Left renal cortex interstitium (tissue), 4 donors: ENCODE measurements at places on chromosomes 2 and 18.

DNA sequence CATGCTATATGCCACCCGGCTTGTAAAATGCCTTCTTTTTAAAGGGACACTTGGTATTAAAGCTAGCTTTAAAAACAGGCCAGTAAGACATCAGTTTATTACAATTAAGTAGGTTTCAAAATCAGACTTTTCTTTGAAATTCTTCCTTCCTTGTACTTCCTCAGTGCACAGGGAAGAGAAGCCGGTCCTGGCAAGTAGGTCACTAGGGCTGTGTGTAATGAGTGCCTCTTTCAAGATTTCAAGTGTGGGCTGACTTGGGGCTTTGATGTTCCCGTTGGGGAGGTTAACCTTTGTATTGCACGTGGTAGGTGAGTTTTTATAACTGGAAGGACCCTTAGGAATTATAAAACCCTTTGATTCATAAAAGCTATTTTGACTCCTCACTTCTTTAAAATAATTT, 566.4 kb upstream of the ID2 start:
- DNase-seq = no peak

DNA sequence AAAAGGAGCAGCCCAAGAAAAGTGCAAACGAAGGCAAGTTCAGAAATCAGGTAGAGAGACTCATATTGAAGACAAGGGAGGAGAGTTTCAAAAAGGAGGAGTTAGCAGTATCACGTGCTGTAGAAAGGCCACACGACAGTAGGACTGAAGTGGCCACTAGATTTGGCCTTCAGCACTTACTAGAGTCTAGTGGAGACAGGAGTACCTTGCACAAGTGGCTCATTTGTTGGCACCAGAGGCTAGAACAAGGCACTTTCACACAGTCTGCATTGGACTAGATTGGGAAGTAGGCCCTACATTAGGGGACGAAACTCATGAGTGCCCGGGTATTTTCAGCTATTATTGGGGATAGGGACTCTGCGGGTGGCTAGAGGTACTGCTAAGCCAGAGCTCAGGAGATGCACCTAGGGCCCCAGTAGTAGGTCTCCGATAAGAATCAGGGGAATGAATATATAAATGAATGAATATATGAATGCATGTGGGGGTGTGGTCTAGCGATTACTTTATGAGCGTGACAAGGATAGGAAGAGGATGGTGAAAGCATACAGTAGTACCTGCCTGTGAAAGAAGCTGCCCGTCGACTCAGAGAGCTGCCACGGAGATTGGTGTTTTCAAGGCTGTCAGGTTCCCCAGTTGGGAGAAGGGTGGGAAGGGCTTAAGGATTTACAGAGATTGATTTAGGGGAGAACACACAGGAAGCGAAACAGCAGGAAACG, 1.4 kb upstream of the NCOA1 start:
- DNase-seq = no peak

GRCh38 chr2:206212673-206213513, 53.2 kb downstream of the EEF1B2 start:
- DNase-seq = no peak

GRCh38 chr18:40366521-40366920, 1588.5 kb upstream of the PIK3C3 start:
- no peak for DNase-seq

GRCh38 chr18:45745817-45746461, 22.0 kb downstream of the SLC14A1 start:
- DNase-seq = no peak

DNA sequence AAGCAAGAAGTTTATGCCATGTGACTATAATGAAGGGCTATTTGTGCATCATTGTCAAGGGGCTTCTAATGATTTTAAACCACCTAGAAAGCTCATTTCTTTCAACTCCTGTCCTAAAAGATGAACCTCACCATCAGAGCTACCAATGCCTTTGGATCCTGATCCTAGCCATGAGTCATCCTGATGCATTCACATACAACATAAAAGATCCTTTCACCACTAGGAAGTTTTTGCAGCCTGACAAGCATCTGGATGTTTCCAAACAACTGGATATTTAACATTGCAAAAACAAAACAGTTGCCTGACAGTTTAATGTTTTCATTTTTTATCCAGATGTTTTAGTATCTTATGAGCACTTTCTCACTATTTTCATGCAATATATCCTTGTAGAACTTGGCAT, 425.3 kb downstream of the MBD2 start:
- no peak for DNase-seq

DNA sequence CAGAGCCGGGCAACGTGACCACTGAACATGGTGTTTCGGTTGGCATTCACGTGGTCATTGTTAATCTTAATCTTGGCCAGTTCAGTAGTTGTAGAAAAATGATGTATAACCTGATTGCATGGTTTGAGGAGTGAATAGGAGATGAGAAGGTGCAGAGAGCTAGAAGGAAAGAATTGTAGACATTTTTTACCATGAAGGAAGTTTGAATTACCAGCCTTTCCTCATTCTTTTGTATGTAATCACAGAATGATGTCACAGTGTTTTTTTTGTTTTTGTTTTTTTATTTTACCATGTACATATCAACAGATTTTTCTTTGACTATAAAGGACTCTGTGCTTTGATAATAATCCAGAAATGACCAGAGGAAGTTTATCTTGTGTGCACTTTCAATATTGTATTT, 126.3 kb downstream of the LTBP1 start:
- no peak for DNase-seq

GRCh38 chr2:38528008-38528442, 74.7 kb downstream of the HNRNPLL start:
- DNase-seq = no peak

DNA sequence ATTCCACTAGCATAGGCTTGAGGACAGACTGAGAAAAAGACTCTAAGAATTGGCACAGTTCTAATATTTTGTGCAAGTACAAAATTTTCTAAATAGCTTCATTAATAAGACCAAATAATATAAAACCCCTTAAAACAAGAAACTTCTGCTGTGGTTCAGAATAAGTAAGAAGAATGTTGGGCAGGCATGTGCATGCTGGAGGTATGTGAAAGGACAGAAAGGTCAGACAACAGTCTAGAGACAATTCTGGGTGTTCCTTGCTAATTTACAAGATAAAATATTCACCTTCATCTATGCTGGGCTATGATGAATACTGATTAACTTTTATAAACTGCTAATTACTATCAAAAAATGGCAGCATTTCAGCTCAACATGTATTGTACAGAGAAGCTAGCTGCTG, 14.9 kb downstream of the CEBPZOS start:
- DNase-seq = no peak

GRCh38 chr2:58052978-58053377, 6.4 kb downstream of the VRK2 start:
- no peak for DNase-seq

- DNase-seq = no peak
Observed at GRCh38 chr2:45598545-45598944, 12.5 kb downstream of the SRBD1 start.

- no peak for DNase-seq
Observed at GRCh38 chr2:135773917-135774316, 32.3 kb downstream of the UBXN4 start.

- DNase-seq = no peak
Observed at GRCh38 chr2:222733846-222734702, 62.6 kb downstream of the MOGAT1 start.

DNA sequence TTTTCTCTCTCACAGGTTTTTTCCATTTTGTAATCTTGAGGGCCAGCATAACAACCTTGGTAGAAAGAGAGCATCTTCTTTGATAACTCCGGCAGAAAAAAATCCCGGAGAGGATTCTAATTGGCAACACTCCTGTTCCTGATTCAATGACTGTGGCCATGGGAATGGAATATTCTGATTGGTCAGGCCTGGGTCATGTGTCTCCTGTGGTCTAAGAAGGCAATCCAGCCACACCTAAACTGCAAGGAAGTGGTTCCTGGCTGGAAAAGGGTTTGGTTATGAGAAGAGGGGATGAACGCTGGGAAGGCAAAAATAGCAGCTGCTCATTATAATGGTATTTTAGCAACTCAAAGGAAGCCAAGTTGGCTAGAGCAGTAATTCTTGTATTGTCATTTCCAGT, 24.8 kb upstream of the ZNF638 start:
- DNase-seq = no peak

- no peak for DNase-seq
Observed at GRCh38 chr18:48090021-48090420, 159.6 kb upstream of the SMAD2 start.

- no peak for DNase-seq
Observed at GRCh38 chr2:137138263-137138662, 372.9 kb downstream of the THSD7B start.

DNA sequence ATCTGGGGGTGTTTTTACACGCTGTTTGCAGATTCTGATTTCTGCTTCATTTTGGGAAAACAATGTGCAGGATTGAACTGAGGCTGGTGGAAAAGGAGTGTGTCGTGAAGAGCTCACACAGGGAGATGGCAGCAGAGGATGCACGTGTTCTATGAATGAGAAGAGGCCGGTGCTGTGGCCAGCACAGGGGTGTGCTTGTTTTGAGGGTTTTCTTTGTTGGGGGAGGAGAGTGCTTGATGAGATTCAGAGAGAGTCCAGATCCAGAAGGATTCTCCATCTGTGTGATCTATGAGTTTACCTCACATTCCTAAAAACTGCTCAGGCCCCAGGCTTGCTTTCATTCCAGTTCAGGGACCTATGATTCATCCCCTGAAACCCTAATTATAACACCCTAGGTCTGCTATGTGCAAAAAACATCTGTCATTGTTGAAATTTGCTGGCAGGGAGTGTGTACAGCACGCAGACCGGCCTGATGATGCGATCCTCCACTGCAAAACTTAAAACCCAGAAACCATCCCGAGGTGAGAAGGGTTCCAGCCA, 12.1 kb downstream of the TGFA start:
- no peak for DNase-seq

DNA sequence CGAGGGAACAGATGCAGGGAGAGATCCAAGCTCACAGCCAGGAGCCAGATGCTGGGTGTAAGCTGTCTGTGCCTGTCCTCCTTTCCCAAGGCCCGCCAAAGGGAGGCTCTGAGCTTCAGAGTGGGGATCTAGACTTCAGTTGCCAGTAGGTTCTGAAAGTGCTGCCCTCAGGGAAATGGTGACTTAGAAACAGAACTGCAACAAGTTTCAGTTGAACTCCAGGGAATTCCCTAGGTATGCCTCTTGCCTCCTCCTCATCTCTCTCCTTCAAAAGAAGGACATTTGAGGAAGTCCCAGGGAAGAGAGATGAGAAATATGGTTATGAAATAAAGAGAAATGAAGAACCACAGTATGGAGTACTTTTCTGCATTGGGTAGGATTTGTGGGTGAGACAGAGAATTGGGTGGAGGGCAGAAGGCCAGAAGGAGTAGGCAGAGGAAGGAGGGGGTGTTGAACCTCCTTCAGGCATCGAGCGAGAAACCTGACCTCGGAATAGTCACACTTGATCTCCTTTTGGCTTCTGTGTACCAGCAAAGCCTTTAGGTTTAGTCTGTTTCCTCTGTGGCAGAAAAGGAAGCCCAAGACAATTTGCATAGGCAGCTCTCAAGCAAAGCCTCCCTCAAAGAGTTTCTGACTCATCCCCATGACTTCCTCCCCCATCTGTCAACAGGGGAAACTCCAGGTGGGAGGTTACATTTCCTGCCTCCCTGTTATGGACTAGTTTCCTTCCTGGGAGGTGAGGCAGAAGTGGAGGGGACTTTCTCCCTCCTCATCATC, 45.7 kb downstream of the QPCT start:
- DNase-seq = no peak

GRCh38 chr2:166882851-166883250, 5.4 kb upstream of the XIRP2 start:
- DNase-seq = no peak

DNA sequence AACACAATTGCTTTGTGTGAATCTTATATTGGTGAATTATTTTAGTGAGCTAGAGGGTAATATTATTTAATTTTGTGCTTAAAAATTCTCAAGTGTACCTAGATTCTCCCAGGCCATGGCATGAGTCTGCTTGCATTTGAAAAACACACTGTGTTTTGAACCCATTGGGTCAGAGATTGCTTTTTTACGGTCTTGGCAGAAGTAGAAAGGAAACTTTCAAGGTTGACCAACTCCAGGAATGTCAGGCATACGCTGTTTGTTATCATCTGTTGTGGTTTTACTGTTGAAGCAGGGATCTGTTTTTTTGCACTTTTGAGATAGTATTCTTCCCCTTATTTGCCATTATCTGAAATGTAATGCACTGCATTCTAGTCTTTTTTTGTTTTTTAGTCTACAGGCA, 377.4 kb downstream of the RPRM start:
- DNase-seq = no peak

DNA sequence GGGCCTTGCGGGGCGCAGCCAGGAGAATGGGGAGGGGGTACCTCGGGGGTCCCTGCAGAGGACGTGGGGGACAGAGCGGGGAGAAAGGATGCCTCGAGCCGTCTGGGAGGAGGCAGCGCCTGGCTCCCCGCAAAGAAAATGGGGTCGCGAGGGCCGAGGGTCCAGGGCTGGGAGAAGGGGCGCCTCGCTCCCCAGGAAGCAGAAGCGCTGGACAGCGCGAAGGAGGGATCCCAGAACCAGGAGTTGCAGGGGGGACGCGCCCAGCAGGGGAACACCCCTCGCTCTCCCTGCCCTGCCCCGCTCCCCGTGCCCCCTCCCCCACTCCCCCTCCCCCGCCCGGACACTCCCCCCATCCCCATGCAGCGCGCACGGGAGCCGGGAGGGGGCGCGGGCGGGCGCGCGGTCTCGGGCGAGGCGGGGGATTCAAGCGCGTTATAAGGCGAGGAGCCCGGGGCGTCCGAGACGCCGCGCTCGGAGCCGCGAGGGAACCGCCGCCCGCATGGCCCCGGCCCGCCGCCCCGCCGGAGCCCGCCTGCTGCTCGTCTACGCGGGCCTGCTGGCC, at the start of gene ERFE:
Gene ERFE (plus strand): TSS at position 462 of the 562 bp plus-strand sequence. CDS start 38 bp downstream, at position 500.
- DNase-seq = no peak

- no peak for DNase-seq
Observed at GRCh38 chr18:70453058-70453775, 164.4 kb downstream of the SOCS6 start.

- DNase-seq = no peak
Observed at GRCh38 chr2:71620851-71621251, 167.5 kb downstream of the DYSF start.

DNA sequence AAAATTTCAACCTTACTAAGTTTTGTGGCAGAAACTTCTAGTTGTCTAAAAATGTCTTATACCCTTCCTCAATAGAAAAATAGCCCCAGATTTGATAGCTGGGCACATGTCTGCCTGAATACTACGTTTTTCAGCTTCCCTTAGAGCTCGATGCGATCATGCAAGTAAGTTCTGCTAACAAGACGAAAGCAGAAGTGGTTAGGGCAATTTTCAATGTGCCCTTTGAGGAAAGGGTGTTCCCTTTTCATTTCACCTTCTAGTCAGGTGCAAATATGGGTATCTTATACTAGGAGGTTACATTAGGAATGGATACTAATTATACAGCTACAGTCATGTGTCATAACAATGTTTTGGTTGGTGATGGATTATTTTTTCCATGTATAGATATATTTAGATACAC, 1572.1 kb upstream of the LRRTM1 start:
- DNase-seq = no peak

DNA sequence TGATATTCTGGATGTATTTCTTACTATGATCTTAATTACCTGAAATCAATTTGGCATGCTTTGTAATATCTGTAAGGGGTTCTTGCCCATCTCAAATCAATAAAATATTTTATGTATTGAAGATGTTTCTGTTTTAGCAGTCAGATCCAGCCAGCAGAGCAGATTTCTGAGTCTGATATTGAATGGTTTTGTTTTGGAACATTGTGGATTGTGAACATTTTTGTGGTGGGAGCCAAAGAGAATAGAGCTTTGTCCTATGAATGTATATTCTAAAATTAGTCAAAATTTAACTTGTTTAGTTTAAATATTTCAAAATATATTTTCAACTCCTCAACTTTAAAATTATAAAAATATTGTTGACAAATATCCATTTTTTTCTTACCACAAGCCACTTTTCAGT, 197.0 kb downstream of the UBE2E3 start:
- DNase-seq = no peak

GRCh38 chr2:222479859-222480258, 55.5 kb downstream of the SGPP2 start:
- no peak for DNase-seq
